Activated naive CD4-positive, alpha-beta T cell treated with Interleukin-2 at 50 U/mL for 16 hours (primary cell): ENCODE measurements at places on chromosomes 2 and 18.

DNA sequence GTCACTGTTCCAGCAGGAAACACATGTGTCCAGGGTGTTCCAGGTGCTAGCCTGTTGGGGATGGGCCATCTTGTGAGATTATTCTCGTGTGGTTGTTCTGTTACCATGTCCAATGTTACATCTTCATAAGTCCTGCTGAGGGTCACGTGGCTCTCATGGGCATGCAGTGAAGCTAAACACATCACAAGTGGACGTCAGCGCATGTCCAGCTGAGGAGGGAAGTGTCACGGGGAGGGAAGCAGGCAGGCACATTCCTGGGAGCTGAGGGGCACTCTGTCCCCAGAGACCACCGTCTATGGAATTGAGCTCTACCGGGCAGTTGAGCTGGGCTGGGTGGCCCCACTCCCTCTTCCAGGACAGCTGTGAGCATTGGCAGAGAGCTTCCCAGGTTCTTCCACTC lies 155.3 kb upstream of the TWIST2 start:
- DNase-seq: no peak

DNA sequence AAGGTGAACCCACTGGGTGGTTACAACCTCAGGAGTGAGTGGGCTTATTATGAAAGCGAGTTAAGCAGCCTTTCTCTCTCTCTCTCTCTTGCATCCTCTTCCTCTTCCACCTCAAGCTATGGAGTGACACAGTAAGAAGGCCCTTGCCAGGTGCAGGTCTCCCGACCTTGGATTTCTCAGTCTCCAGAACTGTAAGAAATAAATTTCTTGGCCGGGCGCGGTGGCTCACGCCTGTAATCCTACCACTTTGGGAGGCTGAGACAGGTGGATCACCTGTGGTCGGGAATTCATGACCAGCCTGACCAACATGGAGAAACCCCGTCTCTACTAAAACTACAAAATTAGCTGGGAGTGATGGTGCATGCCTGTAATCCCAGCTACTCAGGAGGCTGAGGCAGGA lies 14.4 kb downstream of the MYCN start:
- DNase-seq: no peak

DNA sequence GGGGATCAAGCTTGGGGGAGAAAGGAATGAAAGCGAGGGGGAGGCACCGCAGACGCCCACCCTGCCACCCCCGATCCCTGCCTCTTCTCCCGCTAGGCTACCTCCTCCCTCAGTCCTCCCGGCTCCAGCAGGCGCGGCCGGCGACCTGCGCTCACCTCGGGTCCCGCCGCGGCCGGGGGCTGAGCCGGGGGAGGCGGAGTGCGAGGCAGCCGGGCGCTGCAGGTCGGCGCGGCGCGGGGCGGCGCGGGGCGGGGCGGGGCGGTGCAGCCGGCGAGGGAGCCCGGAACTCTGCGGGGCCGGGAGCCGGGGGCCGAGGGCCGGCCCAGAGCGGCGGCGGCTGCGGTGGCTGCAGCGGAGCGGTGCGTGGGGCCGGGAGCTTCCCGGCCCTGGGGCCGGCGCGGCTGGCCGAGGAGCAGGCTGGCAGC lies 477 bp downstream of the ACVR1 start:
- DNase-seq: peak; percentile 71

DNA sequence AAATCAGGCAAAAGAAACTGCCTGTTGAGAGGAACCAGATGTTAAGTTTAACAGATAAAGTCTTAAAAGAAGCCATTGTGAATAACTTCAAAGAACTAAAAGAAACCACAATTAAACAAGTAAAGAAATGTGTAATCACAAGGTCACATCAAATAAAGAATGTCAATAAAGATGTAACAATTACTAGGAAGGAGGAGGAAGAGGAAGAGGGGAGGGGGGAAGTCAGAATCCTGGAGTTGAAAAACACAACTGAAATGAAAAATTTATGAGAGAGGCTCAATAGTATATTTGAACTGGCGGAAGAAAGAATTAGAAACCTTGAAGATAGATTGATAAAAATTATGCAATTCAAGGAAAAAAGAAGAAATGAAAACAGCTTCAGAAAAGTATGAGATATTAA lies 88.4 kb upstream of the CRIM1 start:
- DNase-seq: no peak

- DNase-seq: no peak
Observed at GRCh38 chr2:113672326-113672932, 45.4 kb downstream of the RABL2A start.

GRCh38 chr2:203739351-203739750 lies 32.9 kb downstream of the CD28 start:
- DNase-seq: peak; percentile 41

DNA sequence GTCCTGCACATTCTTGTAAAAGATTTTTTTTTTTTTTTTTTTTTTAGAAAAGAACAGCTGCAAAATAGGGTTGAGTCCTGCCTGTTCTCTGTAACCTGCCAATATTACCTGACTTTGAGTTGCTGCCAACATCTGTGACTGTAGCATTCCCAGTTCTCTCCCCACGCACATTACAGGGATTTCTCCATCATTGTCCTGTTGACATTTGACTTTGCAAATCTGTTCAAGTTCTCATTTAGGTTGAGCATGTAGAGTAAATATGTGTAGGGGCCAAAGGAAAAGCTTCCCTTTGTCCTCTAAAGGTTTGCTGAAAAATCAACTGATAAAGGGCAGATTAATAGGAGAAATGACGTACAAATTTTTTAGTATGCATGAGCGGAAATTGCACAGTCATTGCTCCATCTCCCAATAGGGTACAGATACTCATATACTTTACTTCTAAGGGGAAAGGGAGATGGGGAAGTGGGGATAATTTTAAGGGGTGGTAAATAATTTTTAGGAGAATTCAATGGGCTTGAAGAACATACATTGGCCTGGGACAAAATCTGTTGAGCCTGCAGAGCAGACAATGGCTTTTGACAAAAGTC lies 385.5 kb downstream of the PIK3C3 start:
- DNase-seq: no peak

DNA sequence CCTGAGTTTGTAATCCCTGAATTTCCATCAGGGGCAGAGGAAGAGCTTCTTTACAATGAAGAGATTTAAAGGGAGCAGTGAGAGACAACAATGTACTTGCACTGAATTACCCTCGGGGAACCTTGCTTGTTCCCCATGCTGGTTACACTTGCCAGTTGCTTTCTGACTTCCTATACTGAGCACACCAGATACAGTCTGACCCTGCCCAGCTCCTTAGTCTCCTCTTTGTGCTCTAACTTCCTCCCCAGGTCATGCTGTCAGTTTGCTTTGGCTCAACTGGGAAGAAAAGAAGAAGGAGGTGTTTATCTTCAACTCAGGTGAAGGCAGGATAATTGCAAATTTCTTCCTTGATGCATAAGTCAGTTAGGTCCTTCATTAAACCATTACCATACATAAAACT lies 658.4 kb downstream of the NYAP2 start:
- DNase-seq: no peak

DNA sequence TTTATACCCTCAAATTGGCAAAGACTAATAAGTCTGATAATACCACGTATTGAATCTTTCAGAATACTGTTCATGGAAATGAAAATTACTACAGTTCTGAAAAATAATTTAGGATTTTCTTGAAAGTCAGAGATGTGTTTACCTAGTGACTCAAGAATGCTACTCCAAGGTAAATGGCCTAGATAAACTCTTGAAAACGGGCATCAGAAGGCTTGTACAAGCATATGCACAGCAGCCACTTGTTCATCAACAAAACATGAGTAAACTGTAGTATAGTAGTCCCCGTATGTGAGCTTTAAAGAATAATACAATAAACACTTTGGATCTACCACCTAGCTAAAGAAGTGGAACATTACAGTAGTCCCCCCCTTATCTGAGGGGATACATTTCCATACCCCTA lies 157.5 kb downstream of the THADA start:
- DNase-seq: no peak

DNA sequence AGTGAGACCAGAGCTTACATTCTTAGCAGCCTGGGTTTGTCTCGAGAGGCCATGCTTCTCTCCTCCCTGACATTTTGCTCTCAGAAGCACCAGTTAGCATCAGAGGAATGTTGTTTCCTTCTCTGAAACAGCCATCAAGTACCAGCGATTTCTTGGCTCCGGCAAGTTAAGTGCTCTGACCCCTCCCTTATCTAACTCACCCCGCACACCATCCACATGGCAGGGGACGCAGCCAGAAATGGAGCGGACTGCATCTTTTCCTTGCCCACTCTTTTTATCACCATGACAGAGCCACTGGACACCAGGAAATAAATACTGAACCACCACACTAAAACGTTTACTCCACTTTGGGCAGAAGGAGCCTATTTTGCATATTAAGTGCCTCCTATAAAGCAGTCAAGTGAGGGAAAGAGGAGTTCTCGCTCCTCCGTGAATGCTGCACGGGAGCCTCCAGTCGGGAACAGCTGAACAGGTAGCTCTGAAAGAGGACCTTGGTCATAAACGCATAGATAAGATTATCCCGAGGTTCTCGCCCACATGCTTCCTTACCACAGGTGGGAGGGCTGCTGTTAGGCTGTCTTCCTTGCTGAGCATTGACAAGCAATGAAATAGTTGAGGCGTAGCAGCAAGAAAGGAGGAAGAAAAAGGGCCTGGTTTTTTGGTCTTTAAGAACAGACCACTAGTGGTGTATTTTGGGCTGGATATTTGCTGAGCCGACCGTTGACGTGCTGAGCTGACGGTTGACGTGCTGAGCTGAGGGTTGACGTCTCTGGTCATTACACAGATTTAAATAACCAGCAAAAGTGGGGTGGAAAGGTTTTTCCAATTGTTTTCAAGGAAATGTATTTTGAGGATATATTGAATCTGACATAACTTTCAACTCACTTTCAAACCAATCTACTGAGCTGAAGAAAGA lies 71.4 kb upstream of the ITGB6 start:
- no peak for DNase-seq

GRCh38 chr2:149814049-149814448 lies 226.5 kb upstream of the MMADHC start:
- no peak for DNase-seq
